ENCODE measurements at places on chromosomes 3 and 15.
A peak's percentile ranks its signal among the peaks of the same experiment; 100 is the strongest.

DNA sequence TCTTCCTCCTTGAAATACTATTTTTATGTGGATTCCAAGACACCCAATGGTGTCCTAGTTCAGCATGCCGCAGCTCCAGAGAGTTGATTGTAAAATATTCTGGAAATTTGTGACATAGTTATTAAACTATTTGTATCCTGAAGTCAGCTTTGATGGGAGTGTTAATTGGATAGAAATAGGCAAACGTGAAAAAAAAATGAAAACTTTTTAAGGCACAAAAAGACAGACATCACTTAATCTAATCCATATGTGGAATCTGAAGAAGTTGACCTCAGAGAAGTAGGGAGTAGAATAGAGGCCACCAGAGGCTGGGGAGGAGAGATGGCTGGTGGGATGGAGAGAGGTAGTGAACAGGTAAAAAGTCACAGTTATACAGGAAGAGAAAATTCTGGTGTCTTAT lies 704.2 kb downstream of the ROBO1 start:
- DNase-seq, result no peak

GRCh38 chr3:5301651-5302297 lies 114.3 kb downstream of the EDEM1 start:
- no peak for DNase-seq

- DNase-seq, result no peak
Measured at GRCh38 chr3:16740515-16740914, 135.3 kb upstream of the DAZL start.

DNA sequence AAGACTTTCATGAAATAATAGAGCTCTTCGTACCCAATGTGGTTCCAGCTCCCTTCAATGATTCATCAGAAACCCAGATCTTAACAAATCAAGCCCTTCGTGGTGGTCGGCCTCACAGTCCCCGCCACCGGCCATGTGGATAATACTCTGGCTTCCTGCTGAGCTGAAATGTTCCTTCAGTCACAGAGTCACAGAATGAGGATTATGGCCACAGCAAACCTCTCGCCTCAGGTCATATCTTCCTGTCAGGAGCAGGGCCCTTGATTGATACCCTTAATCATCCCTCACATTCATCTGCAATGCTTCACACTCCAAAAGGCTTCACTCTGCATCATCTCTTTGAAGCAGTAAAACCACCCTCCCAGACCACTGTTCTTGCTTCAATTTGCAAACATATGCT lies 452.6 kb downstream of the OCA2 start:
- DNase-seq, result no peak

DNA sequence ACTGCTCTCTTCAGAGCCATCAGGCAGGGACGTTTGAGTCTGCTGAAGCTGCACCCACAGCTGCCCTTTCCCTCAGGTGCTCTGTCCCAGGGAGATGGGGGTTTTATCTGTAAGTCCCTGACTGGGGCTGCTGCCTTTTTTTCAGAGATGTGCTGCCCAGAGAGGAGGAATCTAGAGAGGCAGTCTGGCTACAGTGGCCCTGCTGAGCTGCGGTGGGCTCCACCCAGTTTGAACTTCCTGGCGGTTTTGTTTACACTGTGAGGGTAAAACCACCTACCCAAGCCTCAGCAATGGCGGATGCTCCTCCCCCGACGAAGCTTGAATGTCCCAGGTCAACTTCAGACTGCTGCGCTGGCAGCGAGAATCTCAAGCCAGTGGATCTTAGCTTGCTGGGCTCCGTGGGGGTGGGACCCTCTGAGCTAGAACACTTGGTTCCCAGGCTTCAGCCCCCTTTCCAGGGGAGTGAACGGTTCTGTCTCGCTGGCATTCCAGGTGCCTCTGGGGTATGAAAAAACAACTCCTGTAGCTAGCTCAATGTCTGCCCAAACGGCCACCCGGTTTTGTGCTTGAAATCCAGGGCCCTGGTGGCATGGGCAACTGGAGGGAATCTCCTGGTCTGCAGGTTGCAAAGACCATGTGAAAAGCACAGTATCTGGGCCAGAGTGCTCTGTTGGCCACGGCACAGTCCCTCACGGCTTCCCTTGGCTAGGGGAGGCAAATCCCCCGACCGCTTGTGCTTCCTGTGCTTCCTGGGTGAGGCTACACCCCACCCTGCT lies 21.1 kb upstream of the ST6GAL1 start:
- no peak for DNase-seq

GRCh38 chr3:72692990-72693389 lies 155.3 kb downstream of the SHQ1 start:
- DNase-seq, result no peak

DNA sequence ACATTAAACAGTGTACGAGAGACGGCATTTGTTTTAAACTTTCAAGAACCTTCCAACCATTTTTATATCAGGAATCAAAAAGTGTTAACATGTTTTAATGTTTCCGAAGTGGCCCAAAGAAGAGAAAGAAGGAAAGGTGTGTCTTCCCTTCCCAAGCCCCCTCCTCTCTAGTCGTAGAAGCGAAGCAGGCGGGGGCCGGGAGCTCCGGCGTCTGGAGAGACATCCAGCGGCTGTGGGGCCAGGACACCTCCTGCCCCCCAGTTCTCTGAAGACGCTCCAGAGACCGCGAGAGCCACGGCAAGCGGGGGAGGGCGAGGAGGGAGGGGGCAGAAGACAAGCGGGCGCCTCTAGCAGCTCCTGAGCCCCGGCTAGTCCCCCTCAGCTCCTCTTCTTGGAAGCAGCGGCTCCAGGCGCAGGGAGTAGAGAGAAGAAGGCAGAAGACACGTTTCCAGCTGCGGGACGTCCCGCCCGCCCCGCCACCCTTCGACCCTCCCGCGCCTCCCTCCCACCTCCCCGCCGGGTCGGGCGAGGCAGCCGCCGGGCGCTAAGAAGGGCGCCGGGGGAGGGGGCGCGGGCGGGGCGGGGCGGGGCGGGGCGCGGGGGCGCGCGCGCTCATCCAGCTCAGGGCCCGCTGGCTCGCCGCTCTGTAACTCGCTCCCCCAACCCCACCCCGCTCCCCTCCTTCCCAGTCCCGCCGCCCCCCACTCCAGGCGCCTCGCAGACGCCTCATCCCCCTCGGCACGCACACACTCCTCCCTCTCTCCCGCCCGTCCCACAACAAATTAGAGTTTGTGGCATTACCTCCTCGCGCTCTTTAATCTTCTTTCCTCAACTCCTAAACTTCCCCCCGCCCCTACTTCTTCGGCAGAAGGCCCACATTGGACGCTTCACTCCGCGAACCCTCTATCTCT lies at the start of gene ZBTB20:
TSS of gene ZBTB20 (minus strand) at position 871 of the 911 bp plus-strand sequence.
- DNase-seq, result peak; percentile 58
